ENCODE measurements at places on chromosomes 4 and X.

DNA sequence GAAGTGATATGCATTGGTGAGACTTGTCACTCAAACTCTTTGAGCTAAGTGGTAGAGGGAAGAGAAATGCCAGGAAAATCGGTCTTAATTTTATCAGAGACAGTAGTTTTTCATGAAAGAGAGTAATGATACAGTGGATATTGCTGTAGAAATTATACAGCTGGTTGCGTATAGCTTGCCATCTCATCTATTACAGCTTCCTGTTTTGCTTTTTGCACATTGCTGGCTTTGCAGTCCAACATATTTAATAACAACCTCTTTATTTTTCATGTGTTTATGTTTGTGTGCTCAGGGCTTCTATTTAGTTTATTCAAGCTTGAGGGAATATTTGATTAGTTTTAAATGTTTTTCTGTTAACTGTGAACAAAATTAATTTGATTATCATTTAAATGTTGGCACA is 11.5 kb downstream of the SMAD1 start:
- no peak for DNase-seq

GRCh38 chr4:35739308-35739707 is 505.0 kb downstream of the ARAP2 start:
- no peak for DNase-seq

- DNase-seq: no peak
Observed at GRCh38 chrX:47814851-47815250, 21.9 kb upstream of the ZNF81 start.

- DNase-seq: no peak
Observed at GRCh38 chr4:10079256-10079655, 37.3 kb downstream of the WDR1 start.

DNA sequence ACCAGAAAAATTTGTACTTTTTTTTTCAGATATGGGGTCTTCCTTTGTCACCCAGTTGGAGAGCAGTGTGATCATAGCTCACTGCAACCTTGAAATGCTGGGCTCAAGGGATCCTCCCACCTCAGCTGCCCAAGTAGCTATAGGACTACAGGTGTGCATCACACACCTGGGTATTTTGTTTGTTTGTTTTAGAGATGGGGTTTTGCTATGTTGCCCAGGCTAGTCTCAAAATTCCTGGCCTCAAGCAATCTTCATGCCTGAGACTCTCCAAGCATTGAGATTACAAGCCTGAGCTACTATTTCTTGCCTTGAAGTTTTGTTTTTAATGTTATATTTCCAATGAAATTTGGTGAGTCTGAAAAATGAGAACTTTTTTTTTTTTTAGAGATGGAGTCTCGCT is 847.8 kb downstream of the TRIML1 start:
- DNase-seq: no peak

GRCh38 chr4:73902817-73903547 is 33.8 kb downstream of the CXCL1 start:
- no peak for DNase-seq

DNA sequence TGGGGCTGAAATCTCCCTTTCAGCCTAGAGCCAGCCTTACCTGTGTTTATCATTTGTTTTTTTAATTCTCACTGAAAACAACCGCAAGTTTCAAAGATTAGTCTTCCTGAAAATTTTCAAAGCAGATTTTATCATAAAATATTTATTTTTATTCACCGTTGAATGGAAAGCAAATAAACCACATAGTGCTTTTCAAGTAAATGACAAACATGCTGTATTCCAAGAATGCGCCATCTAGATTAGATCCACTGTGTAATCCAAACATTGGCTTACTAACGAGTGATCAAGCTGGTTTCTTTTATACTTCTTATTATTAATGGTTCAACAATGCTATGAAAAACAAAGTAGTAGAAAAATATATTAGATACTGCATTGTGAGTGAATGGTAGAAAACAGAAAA is 1176.2 kb upstream of the IGFBP7 start:
- no peak for DNase-seq

GRCh38 chr4:148064451-148064850 is 332.6 kb downstream of the ARHGAP10 start:
- DNase-seq: no peak

- no peak for DNase-seq
Observed at GRCh38 chr4:47386561-47387235, 76.8 kb downstream of the COMMD8 start.

DNA sequence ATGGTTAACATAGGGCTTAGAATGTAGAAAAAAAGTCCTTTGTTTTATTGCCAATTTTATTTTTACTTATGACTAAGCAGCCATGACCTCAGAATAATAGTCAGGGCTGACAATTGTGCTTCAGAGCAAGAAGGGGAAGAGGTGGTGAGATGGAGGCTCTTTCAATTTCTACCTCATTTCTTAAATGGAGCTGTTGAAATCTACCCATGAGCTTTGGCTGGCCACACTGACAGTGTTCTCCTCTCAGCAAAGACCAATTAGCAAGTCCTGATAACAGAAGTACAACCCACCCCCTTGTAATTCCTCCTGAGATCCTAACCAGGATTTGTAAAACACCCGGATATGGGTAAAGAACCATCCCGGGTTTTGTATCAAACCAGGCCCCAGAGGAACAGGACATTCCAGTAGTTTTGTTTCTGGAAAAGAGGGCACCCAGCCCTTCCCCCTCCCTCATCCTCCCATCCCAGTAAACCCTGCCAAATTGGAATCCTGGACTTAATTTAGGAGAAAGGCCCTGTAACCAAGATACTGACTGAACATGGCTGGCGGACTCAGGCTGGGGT is at the start of gene HEPH:
HEPH (plus strand) TSS at position 399 of the 563 bp plus-strand sequence. CDS start 6,324 bp downstream, outside the sequence.
- DNase-seq: no peak

- no peak for DNase-seq
Observed at GRCh38 chr4:40363382-40363920, 28.3 kb downstream of the CHRNA9 start.

DNA sequence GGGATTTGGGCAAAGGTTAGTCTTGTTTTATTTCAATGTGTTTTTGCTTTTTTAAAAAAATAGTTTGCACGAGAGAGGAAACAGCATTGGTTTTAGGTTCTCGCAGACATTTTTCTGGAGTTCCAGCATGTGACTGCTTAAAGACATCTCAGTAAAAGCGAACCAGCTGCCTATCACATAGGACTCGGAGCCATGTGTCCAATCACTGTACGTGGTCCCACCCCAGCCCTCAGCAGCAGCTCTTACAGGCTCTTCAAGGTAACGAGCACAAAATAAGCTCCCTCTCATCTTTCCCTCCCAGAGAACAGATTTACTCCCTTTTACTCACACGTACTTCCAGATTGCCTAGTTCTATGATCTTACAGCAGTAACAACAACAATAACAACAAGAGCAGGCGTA is 68.7 kb downstream of the MCF2 start:
- DNase-seq: no peak

- peak; percentile 34 for DNase-seq
Observed at GRCh38 chrX:31213941-31214340, 142.1 kb upstream of the FTHL17 start.

DNA sequence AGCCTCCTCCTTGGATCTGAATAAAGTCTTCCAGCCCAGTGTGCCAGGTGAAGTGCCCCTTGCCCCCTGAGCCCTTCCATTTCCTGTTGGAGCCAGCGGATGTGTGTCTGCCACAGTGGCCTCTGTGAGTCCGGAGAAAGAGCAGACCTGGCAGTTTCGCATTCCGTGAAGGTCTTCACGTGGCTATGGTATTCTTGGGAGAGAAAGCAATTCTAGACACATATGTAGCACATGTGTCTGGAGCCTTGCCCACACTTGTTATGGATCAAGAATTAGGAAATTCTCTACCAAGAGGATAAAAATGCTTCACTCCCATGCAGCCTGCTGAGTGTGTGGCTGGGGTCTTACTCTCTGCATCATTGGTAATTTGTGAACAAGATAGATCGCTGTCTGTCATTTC is 130.9 kb downstream of the REPS2 start:
- DNase-seq: no peak

- DNase-seq: no peak
Observed at GRCh38 chr4:94084155-94084554, 123.5 kb upstream of the SMARCAD1 start.

DNA sequence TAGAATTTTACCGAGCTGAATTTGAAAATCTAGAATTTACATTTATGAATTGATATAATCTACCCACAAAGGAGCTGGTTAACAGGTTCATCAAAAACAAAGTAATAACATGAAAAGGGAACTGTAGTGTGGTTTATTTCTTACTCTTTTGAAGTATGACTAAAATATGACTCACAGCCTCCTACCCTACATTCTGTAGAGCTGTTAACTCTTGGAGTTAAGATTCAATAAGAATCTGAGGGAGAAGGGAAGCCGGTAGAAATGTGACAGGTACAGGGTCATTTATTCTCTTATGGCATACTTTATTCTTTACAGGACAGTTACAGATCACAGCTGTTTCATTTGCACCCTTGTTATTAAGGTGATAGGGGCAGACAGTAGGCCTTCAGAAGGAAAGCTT is 132.2 kb upstream of the FAM47B start:
- no peak for DNase-seq

Data from D341Med (cell line).